SJSA1 (cell line): ENCODE measurements at places on chromosomes 2 and 18. TPM values are rescaled to one million over a fixed set of nuclear protein-coding genes. Genes with fewer than 3 reads are reported as not detected.

The ARHGAP25 gene
- total RNA-seq: not detected in 2 replicates

The TUBB8B gene
- 1.1 and 3.9 TPM in 2 replicates for total RNA-seq

The NT5C1B gene
- not detected in 2 replicates for total RNA-seq

GRCh38 chr18:25284861-25285550 lies 67.0 kb downstream of the ZNF521 start:
- H3K27ac ChIP-seq: no peak overlapping the region
- DNase-seq: no peak
- H3K27me3 ChIP-seq: no peaks in the 10 kb centered on the region
- no peaks in the 10 kb centered on the region for H3K36me3 ChIP-seq
- H3K4me3 ChIP-seq: no peak overlapping the region

DNA sequence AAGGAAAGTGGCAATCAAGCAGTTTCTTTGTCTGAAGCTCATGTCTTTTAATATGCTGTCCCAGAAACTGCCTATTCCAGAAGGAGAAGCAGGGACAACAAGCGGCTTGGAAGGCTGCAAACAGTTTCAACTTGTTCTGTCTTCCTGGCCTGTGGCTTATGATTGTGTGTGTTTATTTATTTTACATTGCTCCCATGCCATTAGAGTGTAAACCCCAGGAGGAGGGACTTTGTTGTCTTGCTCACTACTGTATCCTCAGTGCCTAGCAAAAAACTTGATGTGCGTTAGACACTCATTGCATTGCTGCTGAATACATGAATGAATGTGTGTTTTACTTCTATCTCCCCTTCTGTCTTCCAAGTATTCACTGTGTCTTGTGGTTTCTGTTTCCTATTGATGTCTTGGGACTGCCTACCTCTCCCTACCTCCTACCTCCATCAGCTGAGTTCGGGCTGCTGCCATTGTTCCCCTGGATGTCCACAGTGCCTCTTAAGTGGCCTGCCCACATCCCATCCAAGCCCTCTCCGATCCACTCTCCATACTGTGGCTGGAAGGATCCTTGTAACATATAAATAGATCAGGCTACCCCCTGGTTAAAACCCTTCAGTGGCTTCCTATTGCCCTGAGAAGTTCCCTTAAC lies 261.4 kb downstream of the DYSF start:
- H3K4me1 ChIP-seq: peaks cover 78% of the 10 kb centered on the region
- H3K27me3 ChIP-seq: no peaks in the 10 kb centered on the region
- no peak overlapping the region for H3K27ac ChIP-seq
- no peak overlapping the region for H3K4me3 ChIP-seq

GRCh38 chr2:121722479-121722878 lies 14.2 kb downstream of the NIFK start:
- peaks cover 9% of the 10 kb centered on the region for H3K36me3 ChIP-seq
- no peaks in the 10 kb centered on the region for H3K27me3 ChIP-seq
- peak; percentile 34 for DNase-seq
- peaks cover 19% of the 10 kb centered on the region for H3K4me1 ChIP-seq

- H3K27me3 ChIP-seq: no peaks in the 10 kb centered on the region
- no peak overlapping the region for H3K4me3 ChIP-seq
- H3K4me1 ChIP-seq: peaks cover 31% of the 10 kb centered on the region
- no peak overlapping the region for H3K27ac ChIP-seq
Measured at GRCh38 chr18:42275138-42275535, 320.1 kb downstream of the PIK3C3 start.

DNA sequence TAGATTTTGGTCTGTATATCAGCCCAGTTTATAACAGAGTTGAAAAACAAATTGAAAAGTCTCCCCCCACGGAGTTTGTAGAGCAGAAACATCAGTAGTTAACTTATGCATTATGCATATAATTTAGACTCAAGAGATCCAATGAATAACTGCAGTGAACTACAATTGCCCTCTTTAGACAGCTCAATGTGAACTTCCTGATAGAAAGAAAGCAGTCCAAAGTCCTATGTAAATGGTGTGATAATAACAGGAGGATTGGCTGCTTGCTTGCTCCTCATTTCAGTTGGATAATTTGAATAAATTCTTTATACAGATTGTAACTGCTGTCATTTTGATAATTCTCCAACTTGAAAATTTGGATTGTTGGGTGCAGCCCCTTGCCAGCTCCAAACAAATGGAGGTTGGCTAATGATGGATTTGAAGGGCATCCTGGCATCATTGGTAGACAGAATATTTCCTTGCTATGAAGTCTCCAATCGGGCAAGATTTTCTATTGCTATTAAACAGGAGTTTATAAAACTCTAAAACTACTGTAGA lies 297.1 kb downstream of the ASXL3 start:
- no peak overlapping the region for H3K27ac ChIP-seq
- H3K27me3 ChIP-seq: no peaks in the 10 kb centered on the region
- H3K36me3 ChIP-seq: no peaks in the 10 kb centered on the region
- no peak for DNase-seq
- H3K4me1 ChIP-seq: no peaks in the 10 kb centered on the region
- no peak overlapping the region for H3K4me3 ChIP-seq

The DNAJC5G gene
- total RNA-seq: not detected in 2 replicates

GRCh38 chr18:12659904-12660605 lies 2.1 kb upstream of the SPIRE1 start:
- peaks cover 13% of the 10 kb centered on the region for H3K36me3 ChIP-seq
- peak; percentile 50 for DNase-seq
- no peak overlapping the region for H3K4me3 ChIP-seq
- H3K27ac ChIP-seq: no peak overlapping the region
- H3K4me1 ChIP-seq: peaks cover 13% of the 10 kb centered on the region

DNA sequence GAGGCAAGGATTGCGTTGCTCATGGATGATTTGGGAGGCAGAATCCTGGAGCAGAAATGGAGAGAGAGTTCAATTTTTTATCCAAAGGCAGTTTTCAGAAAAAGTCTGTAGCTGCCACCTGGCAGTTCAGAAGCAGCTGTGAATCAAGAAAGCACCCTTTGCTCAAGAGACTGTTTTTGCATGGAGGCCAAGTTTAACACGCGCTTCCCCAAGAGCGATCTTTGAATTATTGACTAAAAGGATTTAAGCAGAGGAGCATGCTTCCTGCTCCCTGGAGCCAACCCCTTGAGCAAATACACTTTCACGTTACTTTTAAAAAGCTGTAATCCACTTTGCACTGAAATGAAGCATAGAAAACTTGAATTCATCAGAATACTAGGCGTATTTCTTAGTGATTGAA lies 252.4 kb downstream of the RNF144A start:
- H3K27ac ChIP-seq: no peak overlapping the region
- DNase-seq: no peak
- no peaks in the 10 kb centered on the region for H3K36me3 ChIP-seq
- H3K4me3 ChIP-seq: no peak overlapping the region

The EFR3B gene
- 0.39 and 0.63 TPM in 2 replicates for total RNA-seq

DNA sequence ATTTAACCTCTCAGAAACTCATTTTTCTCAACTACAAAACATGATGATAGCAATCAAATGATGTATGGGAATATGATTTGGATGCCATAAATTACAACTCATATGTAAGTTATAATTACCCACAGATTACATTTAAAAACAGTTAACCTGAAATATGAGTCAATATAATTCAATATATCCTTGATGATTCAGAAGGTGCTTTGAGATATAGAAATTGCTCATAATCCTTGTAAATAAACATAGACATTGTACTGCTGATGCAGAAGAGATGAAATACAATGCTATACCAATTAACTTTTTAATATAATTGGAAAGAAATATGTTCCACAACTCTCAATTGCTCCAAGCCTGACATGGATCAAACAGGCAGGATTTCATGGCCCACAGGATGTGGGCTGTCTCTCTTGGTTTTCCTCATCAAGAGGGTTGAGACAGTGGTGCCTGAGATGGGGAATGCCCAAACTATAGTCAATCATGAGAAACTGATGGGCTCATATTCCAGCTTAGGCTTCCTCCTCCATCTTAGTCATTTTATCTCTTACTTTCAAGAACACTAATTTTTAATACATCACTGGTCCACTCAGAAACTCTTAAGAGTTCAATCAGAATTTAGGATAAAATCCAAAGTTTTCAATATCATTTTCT lies 49.4 kb downstream of the NCKAP5 start:
- no peaks in the 10 kb centered on the region for H3K27me3 ChIP-seq
- H3K4me3 ChIP-seq: no peak overlapping the region
- H3K27ac ChIP-seq: no peak overlapping the region
- DNase-seq: no peak
- peaks cover 7% of the 10 kb centered on the region for H3K4me1 ChIP-seq

GRCh38 chr2:219445220-219445640 lies 10.6 kb downstream of the SPEG start:
- H3K36me3 ChIP-seq: no peaks in the 10 kb centered on the region
- peaks cover 8% of the 10 kb centered on the region for H3K4me1 ChIP-seq
- H3K27me3 ChIP-seq: peaks cover 4% of the 10 kb centered on the region; the same call in 1 of the 2 replicates
- no peak overlapping the region for H3K4me3 ChIP-seq

The DSG1 gene
- not detected in 2 replicates for total RNA-seq

- H3K4me1 ChIP-seq: peaks cover 38% of the 10 kb centered on the region
- H3K36me3 ChIP-seq: no peaks in the 10 kb centered on the region
- peaks cover 7% of the 10 kb centered on the region; the same call in 1 of the 2 replicates for H3K27me3 ChIP-seq
- peak within 1 kb of the TSS; percentile 46 for H3K4me3 ChIP-seq
- DNase-seq: peak; percentile 34
Measured at GRCh38 chr2:130836501-130837174, at the start of gene ARHGEF4. Gene ARHGEF4 (plus strand): TSS chr2:130836914. CDS start chr2:130836954, 40 bp downstream.

DNA sequence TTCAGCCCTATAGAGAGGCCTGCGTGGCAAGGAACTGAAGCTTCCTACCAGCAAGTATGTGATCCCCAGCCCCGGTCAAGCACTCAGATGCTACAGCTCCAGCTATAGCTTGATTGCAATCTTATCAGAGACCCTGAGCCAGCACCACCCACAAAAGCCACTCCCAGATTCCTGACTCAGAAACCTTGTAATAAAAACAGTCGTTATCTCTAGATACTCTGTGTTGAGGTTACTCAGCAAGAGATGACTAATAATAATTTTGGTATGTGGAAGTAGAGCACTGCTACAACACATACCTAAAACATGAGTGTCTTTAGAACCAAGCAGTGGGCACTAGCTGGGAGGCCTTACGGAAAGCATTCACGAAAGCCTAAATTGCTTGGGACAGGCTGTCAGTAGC lies 216.9 kb downstream of the UXS1 start:
- no peaks in the 10 kb centered on the region for H3K36me3 ChIP-seq
- peak; percentile 52 for DNase-seq
- H3K4me3 ChIP-seq: no peak overlapping the region
- no peaks in the 10 kb centered on the region for H3K27me3 ChIP-seq
- peak overlapping the region; percentile 37; the same call in 1 of the 2 replicates for H3K27ac ChIP-seq

- DNase-seq: no peak
- H3K27me3 ChIP-seq: no peaks in the 10 kb centered on the region
- no peak overlapping the region for H3K4me3 ChIP-seq
- no peaks in the 10 kb centered on the region for H3K36me3 ChIP-seq
- no peak overlapping the region for H3K27ac ChIP-seq
- H3K4me1 ChIP-seq: peaks cover 13% of the 10 kb centered on the region
Measured at GRCh38 chr2:130819608-130820278, 17.0 kb upstream of the ARHGEF4 start.

DNA sequence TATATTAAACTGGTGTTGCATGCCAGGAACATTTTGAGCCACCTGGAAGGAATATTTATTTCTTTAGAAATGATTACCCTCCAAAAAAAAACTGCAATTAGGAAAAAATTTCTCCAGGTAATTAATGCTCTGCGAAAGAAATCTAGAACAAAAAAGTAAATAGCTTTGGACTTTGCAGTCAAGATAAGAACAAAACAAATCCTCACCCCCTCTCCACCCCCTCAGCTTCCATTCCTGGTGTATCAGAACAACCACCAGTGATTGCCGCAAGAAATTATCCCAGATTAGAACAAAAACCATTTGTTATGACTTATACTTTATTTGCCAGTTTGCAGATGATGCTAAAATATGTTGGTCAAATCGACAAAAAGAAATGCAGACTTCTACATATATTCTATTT lies 17.0 kb upstream of the TCF7L1 start:
- H3K4me3 ChIP-seq: no peak overlapping the region
- H3K27ac ChIP-seq: no peak overlapping the region
- H3K4me1 ChIP-seq: no peaks in the 10 kb centered on the region
- peaks cover 5% of the 10 kb centered on the region for H3K27me3 ChIP-seq
- no peaks in the 10 kb centered on the region for H3K36me3 ChIP-seq

DNA sequence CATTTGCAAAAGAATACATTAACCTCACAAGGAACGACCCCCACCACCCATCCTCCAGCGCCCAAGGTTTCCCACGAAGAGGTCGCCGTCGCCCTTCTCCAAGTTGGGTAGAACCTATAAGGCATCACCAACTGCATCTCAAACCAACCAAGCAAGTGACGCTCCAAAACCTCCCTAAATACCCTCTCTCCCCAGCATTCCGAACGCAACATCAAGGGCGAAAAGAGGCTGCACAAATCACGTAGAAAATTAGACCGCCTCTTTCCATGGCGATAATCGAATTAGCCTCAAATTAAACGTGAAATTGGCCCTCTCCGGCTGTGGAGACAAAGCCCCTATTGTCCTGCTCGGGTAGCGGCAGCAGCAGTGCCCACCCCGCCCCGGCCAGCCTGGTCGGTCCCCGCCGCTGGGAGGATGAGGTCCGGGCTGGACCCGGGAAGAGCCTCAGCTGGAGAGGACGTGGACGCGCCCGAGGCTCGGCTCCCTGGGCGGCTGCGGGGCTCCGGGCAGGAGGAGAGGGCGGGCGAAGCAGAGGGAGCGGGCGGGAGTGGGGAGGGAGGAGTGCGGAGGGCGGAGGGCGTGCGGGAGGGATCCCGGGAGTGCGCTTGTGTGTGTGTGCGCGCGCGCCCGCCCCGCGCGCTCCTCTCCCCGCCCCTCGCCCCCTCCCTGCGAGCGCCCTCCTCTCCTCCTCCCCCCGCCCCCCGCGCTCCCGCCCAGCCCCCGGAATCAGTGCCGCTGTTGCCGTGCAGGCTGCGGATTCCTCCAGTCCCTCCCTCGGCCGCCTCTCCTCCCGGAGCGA lies at the start of gene SPTBN1:
SPTBN1 (plus strand) TSS at position 765 of the 799 bp plus-strand sequence. CDS start 70,092 bp downstream, outside the sequence.
- H3K36me3 ChIP-seq: peaks cover 14% of the 10 kb centered on the region
- H3K4me1 ChIP-seq: peaks cover 20% of the 10 kb centered on the region
- no peaks in the 10 kb centered on the region for H3K27me3 ChIP-seq
- DNase-seq: peak; percentile 67
- peak within 1 kb of the TSS; percentile 65 for H3K27ac ChIP-seq
- peak within 1 kb of the TSS; percentile 97 for H3K4me3 ChIP-seq

The MFSD2B gene
- not detected in 2 replicates for total RNA-seq

GRCh38 chr2:107025869-107026380 lies 140.0 kb upstream of the ST6GAL2 start:
- peaks cover 26% of the 10 kb centered on the region for H3K4me1 ChIP-seq
- H3K4me3 ChIP-seq: no peak overlapping the region
- peak overlapping the region; percentile 31; the same call in 1 of the 2 replicates for H3K27ac ChIP-seq
- no peaks in the 10 kb centered on the region for H3K36me3 ChIP-seq

- no peak for DNase-seq
- H3K27me3 ChIP-seq: no peaks in the 10 kb centered on the region
- peaks cover 38% of the 10 kb centered on the region for H3K4me1 ChIP-seq
- no peak overlapping the region for H3K27ac ChIP-seq
Measured at GRCh38 chr18:11809895-11810294, 41.3 kb upstream of the CHMP1B start.

GRCh38 chr2:189337656-189338055 lies 103.6 kb upstream of the WDR75 start:
- H3K27me3 ChIP-seq: no peaks in the 10 kb centered on the region
- no peak for DNase-seq
- H3K4me1 ChIP-seq: no peaks in the 10 kb centered on the region

GRCh38 chr18:10524507-10525370 lies 1.1 kb upstream of the NAPG start:
- no peak overlapping the region for H3K4me3 ChIP-seq
- H3K27ac ChIP-seq: no peak overlapping the region
- no peaks in the 10 kb centered on the region for H3K27me3 ChIP-seq
- DNase-seq: no peak
- H3K36me3 ChIP-seq: peaks cover 4% of the 10 kb centered on the region; the same call in 1 of the 2 replicates

GRCh38 chr18:57649556-57650500 lies 28.2 kb upstream of the NARS1 start:
- H3K27me3 ChIP-seq: no peaks in the 10 kb centered on the region
- no peak for DNase-seq
- H3K36me3 ChIP-seq: peaks cover 13% of the 10 kb centered on the region
- no peak overlapping the region for H3K27ac ChIP-seq
- no peaks in the 10 kb centered on the region for H3K4me1 ChIP-seq
- no peak overlapping the region for H3K4me3 ChIP-seq

The FAM237A gene
- total RNA-seq: not detected in 2 replicates
